Stromal cell of bone marrow (primary cell): ENCODE measurements at places on chromosomes 3 and 15.
A peak's percentile ranks its signal among the peaks of the same experiment; 100 is the strongest.

DNA sequence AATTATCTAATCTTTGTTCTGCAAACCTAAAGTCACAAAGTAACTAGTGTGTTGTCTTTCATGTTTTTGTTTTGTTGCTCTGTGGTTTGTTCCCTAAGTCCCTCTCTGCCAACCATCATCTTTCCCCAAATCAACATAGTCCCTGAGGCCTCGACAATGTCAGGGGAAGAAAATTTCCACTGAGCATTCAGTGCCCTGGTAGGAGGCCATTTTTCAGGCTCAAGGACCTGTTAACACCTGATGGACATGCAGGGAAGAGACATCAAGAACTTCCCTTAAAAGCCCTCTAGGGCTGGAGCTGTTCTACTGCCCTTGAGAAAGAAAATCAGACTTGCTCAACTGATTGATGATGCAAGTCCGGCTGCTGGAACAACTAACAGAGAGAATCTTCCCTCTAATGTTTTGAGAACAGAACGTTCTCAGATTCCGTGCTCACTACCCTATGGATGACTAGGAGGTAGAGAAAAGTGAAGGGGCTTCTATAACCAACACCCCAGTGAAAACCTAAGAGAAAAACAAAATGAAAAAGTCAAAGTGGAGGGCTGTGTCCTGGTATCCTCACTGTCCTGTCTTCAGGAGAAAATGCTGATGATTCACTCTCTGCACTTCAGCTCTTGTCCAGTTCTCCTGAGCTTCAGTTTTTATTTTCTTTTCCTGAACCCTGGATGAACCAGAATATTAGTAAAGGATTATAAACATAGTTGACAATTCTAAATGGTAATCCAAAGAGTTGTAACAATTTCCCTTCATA is 373.1 kb downstream of the FOXP1 start:
- peak; percentile 61 for DNase-seq

DNA sequence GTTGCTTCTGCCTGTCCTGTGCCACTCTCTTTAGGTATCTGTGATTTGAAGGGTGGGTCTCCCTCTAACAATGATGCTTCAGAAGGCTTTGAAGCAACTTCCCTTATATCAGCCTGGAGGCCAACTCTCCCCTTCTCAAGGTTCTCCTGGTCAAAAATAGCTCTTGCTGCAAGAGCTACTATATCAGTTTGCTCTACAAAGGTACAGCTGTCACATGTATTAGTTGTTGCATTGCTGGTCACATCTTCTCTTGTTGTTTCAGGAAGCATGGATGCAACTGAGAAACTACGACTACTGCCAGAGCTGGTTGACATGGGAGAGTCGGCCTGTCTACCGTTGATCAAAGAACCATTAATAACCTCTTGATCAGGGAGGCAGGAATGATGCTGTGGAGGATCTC is 38.3 kb downstream of the USF3 start:
- no peak for DNase-seq

GRCh38 chr3:20645340-20645739 is 459.3 kb upstream of the SGO1 start:
- no peak for DNase-seq

DNA sequence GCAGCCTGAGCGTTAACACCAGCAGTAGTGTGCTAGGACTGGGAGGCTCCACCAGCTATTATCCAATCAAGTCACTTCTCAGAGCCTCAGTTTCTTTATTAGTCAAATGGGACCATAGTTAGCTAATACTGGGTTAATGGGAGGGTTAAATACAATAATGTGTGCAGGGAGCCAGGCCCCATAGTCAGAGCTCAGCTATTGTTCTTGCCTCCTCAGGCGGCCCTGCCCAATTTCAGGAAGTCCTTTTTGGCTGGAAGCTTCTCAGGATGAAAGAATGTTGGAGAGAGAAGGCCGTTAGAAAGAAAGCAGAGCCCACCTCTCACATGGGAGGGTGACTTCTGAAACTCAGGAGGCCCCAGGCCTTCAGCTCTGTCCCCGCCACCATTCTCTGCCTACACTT is 39.5 kb upstream of the SMAD6 start:
- DNase-seq = no peak

DNA sequence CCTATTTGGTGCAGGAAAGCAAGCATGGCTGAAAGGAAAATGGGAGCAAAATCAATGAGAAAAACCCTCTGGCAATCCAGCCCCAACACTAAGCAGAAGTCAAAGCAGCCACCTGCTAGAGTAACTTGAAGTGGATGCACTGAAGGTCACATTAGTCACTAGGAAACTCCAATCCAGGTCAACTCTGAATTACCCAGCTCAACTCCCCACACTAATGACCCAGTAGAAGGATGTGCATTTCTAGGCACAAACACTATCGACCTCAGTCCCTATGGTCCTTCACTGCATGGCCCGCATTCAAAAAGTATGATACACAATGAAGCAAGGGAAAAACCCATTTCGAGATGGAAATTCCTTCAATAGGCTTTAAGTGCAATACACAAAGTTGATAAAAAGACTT is 80.6 kb downstream of the RAD18 start:
- DNase-seq = no peak
